MCF 10A (cell line): ENCODE measurements at places on chromosomes 13 and 19. TPM values are rescaled to one million over a fixed set of nuclear protein-coding genes. Genes with fewer than 3 reads are reported as not detected.

Gene SLC7A9
- not detected in 2 replicates for total RNA-seq

Gene CDX2
- not detected in 2 replicates for total RNA-seq

Gene NR2F6
- total RNA-seq, result 32.8 and 36.3 TPM in 2 replicates

Gene MBD3L2B
- not detected in 2 replicates for total RNA-seq

Gene TMEM86B
- 4.2 and 4.7 TPM in 2 replicates for total RNA-seq

Gene TEX29
- total RNA-seq, result not detected in 2 replicates

Gene TPTE2
- total RNA-seq, result not detected in 2 replicates

Gene BRME1
- total RNA-seq, result 0.75 and 1.8 TPM in 2 replicates

Gene ZNF223
- total RNA-seq, result 0.56 and 0.59 TPM in 2 replicates

Gene MYH14
- total RNA-seq, result not detected in 2 replicates

- no peak for DNase-seq
Observed at GRCh38 chr19:46376241-46377153, 29.6 kb downstream of the PPP5C start.

- no peak for DNase-seq
Observed at GRCh38 chr13:100946588-100946987, 272.0 kb upstream of the TMTC4 start.

DNA sequence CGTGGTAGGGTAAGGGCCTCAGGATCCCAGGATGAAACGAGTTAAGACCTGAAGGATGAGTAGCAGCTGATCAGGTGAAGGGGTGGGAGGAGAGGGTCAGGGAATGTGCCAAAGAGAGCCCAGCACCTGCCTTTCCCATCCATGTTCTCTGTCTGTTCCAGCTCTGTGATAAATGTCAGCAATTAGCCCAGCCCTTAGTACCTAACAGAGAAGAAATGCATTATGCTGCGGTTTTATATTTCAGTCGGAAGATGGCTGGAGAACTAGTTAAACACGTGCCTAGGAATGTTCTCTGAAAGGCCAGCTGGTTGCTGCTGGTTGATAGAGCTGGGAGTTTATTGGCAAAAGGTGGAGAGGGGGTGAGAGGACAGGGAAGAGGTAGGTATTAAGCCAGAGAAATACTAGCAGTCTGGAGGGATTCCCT lies 268.2 kb downstream of the SHISA2 start:
- DNase-seq, result no peak

DNA sequence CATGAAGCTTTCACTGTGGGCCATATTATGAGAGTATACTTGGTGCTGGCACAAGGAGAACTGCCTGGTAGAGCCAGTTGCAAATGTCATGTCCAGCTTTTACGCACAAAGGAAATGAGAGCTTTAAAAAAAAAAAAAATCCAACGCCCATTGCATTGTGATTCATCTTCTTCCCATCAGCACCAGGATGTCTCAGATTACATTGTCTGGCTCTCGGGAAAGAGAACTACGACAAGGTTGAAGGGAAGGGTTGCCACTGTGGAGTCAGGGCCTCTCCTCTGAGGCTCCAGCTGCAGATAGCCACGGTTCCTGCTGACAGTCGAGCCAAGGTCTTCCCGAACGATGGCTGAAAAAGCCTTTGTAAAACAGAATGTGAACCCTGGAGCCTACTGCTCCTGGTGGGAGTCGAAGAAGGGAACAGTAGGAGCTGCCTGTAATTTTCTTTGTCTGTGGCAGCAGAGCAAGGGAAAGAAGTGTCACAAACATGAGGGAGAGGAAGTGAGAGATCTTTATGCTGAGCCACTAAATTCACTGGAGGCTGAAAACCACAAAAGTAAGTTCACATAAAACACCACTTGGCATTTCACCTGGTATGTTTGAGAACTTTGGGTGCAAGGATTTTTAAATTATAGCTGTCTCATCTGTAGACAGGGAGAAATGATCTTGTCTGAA lies 704.7 kb downstream of the DIAPH3 start:
- peak; percentile 51 for DNase-seq

- DNase-seq, result no peak
Observed at GRCh38 chr13:78852709-78853108, 193.8 kb upstream of the OBI1 start.

DNA sequence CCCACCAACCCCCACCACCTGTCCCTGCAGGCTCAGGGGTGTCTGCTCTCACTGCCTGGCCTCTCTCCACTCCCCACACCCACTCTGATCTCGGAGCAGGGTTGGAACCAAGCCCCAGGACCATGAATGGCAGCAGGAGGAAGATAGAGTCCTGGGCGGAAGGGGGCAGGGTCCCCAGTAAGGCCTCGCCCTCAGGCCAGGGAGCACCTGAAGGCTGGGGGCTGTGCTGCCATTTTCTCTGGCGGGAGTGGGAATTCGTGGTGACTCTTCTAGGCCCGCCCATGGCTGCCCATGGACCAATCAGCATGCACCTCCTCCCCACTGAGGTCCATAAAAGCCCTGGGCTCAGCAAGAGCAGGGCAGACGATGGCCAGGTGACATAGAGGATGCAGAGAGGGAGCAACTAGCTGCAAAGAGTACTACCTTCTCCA lies 25.0 kb downstream of the KBTBD6 start:
- DNase-seq, result no peak

- DNase-seq, result no peak
Observed at GRCh38 chr13:110266983-110267382, 40.0 kb downstream of the COL4A1 start.

DNA sequence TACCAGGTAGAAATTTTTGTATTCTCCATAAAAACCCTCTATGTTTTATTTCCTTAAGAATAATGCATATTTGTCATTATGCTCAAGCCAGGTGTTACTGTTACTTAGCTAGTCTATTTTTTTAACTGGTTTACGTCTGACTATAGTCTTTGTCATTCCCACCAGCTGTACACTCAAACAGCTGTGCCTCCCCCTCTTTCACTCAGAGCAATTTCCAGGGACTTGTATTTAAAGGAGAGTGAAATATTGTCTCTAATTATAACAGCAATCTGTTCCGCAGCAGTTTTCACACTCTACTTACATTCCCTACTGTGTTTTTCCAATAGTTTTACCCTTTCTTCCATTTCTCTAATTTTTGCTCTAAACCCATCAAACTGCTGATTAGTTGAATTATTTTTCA lies 813.6 kb upstream of the MIR17HG start:
- DNase-seq, result no peak

- no peak for DNase-seq
Observed at GRCh38 chr19:46369817-46370216, 22.9 kb downstream of the PPP5C start.

- no peak for DNase-seq
Observed at GRCh38 chr19:48578891-48579290, 26.9 kb downstream of the SULT2B1 start.

DNA sequence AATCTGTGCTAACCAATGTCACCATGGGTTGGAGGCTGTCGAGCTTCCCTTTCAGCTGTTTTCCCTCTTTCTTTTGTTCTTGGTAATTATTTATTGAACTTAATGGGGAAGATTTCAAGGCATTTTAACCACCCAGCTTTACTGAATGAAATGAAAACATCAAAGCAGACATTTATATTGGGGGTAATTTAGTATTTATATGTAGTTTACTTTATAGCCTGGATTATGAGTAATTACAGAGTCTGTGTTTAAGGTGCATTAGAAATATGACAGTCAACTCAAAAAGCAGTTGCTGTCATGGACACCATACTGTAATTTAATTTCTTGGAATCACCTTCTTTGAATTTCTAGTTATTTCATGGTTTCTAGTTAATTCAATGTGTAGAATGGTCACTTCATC lies 42.0 kb downstream of the TNFRSF19 start:
- DNase-seq, result no peak

GRCh38 chr13:112042496-112042895 lies 24.5 kb upstream of the SOX1 start:
- peak; percentile 24 for DNase-seq

- no peak for DNase-seq
Observed at GRCh38 chr19:49555600-49556411, 24.6 kb downstream of the NOSIP start.

DNA sequence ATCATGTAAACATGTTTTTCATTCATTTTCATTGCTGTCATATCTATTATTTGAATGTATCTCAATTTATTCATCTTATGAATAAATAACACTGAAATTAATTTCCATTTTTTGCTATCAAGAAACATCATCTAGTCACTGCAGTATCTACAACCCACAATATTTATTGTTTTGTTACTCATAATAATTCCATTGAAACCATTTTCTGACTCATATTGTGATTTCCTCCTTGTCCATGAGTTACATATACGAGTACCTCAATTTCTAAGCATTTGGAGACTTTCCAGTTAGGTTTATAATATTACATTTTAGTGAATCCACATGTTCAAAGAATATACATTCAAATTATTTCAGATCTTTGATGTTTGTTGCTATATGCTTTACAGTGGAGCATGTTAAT lies 1524.0 kb downstream of the SLITRK1 start:
- no peak for DNase-seq

DNA sequence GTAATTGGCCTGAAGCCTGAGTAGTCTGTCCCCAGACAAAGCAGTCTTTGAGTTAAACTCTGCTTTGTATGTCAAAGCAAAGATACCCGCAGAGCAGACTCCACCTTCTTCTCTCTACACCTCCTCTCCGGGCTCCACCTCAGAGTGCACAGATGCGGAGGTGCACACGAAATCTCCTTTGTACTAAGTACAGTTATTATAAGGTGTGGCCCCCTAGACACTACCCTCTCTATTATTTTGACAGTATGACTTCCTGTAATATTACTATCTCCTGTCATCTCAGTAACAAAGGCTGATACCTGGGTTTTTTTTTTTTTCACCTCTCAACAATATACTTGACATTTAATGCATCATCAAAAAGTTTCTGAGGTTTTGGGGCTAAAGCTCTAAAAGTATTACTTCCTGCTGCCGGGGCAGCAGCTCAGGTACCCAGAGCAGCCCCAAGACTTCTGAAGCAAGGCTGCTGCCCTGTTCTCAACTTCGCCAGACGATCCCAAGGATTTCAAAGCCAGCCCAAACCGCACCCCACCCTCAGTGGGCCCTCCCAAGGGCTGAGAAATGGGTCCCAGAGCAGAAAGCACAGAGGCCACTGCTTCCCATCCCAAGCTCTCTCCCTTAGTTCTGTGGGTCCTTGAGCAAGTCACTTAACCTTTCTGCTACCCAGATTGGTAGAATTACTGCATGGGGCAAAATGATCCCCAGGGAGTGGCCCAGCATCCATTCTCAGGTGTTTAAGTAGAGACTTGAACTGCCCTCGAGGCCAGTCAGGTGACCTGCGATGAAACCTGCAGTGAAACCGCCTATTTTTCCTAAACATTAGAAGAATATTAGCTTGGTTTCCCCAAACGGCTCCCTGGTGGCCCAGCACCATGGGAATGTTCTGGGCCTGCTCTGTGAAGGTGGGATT lies 180.6 kb downstream of the FOXO1 start:
- no peak for DNase-seq

GRCh38 chr13:101018720-101019119 lies 344.1 kb upstream of the TMTC4 start:
- peak; percentile 34 for DNase-seq

- DNase-seq, result peak; percentile 16
Observed at GRCh38 chr13:92989301-92989700, 237.3 kb upstream of the GPC6 start.

- DNase-seq, result no peak
Observed at GRCh38 chr19:41330481-41330880, 20.5 kb downstream of the CCDC97 start.

DNA sequence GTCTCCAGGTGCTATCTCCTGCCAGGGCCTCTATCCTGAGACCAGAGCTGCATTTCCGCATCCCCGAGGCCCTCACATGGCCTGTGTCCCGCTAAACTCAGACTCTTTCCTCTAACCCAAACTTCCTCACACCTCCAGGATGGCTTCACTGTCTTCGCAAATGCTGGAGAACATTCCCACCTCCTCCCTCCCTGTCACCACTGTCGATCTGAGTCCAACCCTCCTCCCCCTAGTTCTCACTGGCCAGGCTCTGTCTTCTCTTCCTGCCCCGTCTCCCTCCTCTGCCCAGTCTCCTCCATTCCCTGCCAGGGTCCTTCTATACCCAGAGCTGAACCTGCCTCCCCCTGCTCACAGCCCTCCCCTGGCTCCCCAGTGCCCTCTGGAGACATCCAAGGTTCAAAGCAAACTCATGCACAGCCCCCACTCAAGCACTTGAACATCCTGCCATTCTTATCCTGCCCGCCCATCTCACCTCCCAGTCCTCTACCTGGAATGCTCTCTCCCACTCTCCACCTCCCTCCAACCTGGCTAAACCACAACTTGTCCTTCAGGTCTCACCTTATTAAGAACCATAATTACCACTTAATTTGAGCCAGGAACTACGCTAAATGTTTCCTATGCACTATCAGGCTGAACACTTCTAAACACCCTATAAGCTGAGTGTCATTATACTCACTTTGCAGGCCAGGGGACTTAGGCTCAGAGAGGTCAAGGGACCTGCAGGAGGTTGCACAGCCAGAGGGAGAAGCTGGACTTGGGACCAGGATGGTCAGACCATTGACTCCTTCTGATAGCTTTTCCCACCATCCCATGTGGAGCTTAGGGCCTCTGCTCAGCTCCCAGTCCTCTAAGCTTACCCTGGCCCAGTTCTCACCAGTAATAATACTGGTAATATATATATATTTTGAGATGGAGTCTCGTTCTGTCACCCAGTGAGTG lies 961 bp upstream of the VSIG10L start:
- DNase-seq, result no peak

GRCh38 chr13:25249001-25249543 lies 38.2 kb downstream of the MTMR6 start:
- peak; percentile 26 for DNase-seq

DNA sequence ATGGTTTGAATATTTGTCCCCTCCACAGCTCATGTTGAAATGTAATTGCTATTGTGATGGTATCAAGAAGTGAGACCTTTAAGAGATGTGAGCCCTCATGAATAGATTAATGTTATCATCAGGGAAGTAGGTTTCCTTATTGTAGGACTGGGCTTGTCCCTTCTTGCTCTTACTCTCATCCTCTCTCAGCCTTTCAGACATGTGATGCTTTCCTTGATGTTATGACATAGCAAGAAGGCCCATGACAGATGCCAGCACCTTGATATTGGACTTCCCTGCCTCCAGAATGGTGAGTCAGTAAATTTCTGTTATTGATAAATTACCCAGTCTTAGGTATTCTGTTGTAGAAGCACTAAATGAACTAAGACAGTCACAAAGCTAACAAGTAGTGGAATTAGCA lies 5.7 kb upstream of the ZMYM2 start:
- DNase-seq, result no peak

GRCh38 chr13:101398920-101399319 lies 17.4 kb downstream of the NALCN start:
- DNase-seq, result no peak

DNA sequence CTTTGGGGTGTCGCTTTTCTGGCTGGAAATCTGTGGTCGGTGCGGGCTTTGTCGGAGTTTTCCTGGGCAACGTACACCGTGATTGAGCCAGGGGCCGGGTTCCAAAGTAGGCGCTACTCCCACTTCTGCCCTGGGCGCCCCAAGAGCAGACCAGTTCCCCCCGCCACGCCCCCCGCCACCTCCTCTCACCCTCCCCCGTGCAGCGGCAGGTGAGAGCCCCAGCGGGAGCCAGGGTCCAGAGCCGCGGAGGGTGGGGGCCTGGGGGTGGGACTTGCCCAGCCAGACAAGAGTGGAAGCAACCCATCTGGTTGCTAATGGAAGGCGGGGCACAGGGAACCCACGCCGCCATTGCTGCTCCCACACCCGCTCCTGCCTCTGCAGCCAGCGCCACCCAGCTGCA lies 2195.9 kb downstream of the PCDH9 start:
- DNase-seq, result no peak

GRCh38 chr19:56566904-56567273 lies 379 bp upstream of the ZNF470 start:
- DNase-seq, result no peak
